COR-L47 (cell line): ENCODE measurements at places on chromosomes 11 and 22.

GRCh38 chr11:132249256-132249655 is 878.8 kb downstream of the NTM start:
- no peak for DNase-seq

GRCh38 chr11:87366346-87366745 is 328.6 kb downstream of the TMEM135 start:
- DNase-seq = no peak

DNA sequence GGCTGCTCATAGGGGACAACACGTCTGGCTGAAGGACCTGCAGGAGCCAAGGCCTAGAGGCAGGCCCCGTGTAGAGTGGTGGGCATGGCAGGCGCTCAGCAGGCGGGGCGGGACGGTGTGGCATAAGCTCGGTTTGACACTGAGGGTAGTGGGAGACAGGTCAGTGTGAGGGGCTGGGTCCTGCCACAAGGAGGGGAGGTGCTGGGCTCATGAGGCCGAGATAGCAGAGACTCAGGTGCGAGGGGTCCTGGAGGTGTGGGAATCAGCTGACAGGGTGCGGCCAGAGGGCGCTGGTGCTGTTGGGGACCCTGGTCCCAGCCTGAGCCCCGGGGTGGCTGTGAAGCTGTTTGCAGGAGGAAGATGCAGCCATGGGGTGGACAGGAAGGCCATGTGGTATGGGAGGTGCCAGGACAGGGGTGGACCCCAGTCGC is 6.7 kb downstream of the SLC22A12 start:
- no peak for DNase-seq

DNA sequence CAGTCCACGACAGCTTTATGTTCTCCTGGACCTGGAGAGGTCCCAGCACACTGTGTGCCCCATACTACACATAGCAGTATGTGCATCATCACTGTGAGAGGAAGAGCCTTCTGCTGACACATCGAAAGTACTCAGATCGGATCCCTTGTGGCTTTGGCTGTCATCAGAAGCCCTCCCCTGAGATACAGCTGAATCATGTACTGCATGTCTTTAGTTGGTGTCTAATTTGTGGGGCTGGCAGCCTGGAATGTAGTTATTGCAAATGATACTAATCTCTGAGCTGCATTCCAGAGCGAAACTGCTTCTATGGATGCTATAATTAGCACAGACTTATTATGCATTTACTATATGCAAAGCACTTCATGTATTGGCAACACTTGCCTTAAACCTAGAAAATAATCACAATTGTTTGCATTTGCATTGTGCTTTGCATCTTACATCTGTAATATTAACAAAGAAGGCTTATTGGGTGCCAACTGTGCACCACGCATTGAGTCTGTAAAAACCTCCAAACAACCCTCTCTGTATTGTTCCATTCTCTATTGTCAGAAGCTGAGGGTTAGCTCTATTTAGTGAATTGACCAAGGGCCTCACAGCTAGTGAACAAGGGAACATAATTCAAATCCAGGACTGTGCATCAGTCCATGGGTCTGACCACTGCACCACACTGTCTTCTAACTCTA is 89.2 kb upstream of the CRTAM start:
- no peak for DNase-seq

- no peak for DNase-seq
Observed at GRCh38 chr22:45597460-45598192, 74.0 kb upstream of the ATXN10 start.

- no peak for DNase-seq
Observed at GRCh38 chr11:62553080-62553838, 6.7 kb upstream of the AHNAK start.

GRCh38 chr22:21948824-21949568 is 3.7 kb downstream of the PPM1F start:
- no peak for DNase-seq

DNA sequence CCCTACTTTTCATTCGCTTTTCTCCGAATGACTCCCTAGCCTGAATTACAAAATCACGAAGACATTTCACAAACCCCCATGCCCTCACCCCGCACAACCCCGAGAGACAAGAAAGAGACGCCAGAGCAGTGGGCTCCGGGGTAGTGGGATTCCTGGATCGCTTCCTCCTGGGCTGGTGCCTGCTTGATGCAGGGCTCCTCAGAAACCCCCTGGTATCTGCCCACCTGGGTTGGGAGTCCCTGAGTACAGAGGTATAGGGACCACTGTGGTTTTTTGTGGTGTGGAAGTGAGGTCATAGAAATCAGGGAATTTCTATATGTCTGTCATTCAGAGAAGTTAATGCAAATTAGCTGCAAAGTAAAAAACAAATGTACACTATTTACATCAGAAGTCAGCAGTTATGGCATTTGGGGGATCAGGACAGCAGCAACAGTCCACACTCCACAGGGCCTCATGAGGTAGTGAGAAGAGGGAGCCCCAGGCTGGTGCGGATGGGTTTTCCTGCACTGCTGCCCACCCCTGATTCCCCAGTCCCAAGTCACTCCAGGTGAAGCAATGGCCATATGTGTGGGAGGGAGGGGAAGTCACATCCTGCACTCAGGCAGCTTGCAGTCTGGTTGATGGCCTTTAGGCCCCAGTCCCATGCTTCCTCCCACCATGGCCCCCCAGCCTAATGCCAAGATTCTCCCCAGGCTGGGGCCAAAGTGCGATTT is 39.6 kb downstream of the BUD13 start:
- no peak for DNase-seq

- no peak for DNase-seq
Observed at GRCh38 chr22:20956258-20957101, 10.6 kb upstream of the AIFM3 start.

DNA sequence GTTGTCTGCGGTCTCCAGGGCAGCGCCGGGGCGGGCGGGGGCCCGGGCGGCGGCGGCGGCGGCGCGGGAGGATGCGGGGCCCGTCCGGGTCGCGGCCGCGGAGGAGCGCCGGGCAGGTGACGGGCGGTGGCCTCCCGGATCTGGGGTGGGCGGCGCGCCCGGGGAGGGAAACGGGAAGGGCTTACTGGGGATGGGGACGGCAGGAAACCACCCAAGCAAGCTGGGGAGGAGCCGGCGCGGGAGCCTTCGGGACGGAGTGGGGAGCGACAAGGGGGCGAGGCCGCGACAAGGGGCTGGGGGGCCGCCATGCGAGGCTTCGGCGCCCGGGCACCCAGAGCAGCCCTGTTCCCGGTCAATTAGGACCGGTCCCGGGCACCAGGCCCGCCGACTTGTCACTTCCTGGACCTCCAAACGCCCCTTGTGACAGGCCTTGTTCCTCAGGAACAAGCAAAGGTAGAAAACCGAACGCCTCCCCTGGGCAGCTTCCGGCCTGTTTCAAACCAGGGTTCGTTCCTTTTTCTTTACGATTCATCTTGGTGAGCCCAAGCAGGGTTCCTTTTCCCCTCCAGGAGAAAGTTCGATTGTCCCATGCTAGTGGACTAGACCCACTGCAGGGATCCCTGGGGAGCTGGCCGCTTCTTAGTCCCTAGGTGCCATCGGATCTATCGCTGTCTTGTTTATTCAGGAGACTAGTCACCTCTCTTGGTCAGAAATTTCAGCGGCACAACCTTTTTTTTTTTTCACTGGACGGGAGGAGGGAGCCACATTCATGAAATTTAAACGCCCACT is 492 bp downstream of the JHY start:
- DNase-seq = peak; percentile 43

DNA sequence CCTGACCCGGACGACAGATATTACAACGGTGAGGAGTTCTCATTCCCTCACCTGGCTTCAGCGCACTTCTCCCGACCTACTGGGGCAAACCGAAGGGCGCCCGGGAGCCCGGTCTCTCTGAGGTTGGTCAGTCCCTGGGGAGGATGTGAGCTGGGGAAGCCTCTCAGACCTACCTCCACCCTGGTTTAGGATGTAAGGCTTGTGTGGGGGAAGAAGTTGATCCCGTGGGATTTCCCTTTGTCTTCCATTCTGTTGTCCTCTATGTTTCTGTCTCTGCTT is 12.3 kb downstream of the ROBO3 start:
- DNase-seq = no peak

- no peak for DNase-seq
Observed at GRCh38 chr11:60769811-60770210, 13.1 kb downstream of the MS4A15 start.

GRCh38 chr11:119378851-119379465 is 2.5 kb downstream of the USP2 start:
- DNase-seq = no peak

GRCh38 chr11:109062445-109062844 is 359.5 kb upstream of the C11orf87 start:
- no peak for DNase-seq

- no peak for DNase-seq
Observed at GRCh38 chr11:2142762-2143202, 3.6 kb upstream of the IGF2 start.

- no peak for DNase-seq
Observed at GRCh38 chr11:113124578-113124977, 163.4 kb downstream of the NCAM1 start.

DNA sequence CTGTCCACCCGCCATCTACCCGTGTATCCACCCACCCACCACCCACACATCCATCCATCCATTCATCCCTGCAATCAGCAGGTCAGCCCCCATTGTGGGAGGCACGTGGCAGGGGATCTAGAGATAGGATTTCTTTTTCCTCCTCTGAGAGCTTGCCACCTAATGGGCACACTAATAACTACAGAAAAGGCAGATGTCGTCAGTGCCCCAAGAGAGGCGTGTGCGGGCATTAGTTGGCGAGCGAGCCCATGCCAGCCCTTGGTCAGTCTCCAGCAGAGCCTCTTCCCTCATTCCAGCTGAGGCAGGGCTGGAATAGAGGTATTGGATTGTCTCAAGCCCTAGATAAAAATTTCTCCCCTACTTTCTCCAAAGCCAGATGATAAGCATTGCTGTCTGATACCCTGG is 9.7 kb downstream of the USP2 start:
- peak; percentile 71 for DNase-seq

DNA sequence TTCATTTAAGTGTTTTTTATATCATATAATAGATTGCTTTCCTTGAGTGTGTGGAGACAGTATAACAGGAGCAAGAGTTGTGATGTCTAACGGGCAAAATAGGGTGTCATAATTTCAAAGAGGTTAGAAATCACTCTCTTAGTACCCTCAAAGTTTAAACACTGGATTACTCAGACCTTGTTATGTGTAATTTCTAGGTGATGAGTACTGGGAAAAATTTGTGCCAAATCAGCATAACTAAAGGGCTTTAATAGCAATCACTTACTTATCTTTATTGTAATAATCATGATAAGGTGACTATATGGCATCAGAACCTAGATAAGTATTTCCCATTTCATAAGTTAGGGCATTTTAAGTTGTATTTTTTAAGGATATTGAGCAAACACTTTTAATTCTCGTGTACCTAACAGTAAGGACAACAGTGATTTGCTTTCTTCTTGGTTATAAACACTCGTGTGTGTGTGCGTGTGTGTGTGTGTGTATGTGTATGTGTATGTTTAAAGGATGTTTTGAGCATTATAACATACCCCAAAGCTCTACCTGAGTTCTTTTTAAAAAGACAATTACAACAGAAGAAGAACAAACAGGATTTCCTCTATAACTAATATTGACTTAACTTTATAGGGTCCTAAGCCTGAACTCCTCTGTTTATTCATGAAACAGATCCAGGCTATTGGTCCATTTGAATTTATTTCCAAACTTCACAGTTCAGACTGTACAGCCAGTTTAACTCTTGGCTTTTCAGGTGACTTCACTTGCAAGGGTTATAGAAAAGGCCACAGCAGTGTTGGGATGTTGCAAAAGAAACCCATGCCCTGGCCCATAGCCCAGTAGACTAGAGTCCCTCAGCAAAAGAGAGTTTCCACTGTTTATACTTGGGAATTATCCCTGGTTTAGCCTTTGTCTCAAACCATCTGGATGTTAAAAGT is 23.7 kb upstream of the PDE3B start:
- no peak for DNase-seq

- no peak for DNase-seq
Observed at GRCh38 chr11:47863898-47864430, 15.8 kb upstream of the NUP160 start.

DNA sequence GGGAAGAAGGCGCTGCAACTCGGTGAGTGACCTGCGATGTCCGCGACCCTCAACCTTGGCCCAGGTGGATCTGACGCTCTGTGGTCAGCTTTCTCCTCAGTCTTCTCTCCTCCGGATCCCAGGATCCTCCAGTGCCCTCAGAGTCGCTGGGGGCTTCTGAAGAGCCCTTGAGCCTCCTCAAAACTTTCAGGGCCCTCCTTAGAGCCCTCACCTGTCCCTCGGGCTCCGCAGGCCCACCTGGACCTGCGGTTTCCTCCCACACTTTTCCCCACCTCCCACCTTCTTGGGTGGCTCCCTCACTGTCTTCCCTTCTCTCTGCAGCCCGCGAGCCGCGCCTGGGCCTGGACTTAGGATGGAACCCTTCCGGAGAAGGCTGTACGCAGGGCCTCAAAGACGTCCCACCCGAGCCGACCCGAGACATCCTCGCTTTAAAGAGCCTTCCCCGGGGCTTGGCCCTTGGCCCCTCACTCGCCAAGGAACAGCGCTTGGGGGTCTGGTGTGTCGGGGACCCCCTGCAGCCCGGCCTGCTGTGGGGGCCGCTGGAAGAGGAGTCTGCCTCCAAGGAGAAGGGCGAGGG is 335 bp downstream of the ZNF408 start:
- DNase-seq = no peak

GRCh38 chr11:122069707-122070360 is 46.2 kb downstream of the BLID start:
- peak; percentile 23 for DNase-seq

DNA sequence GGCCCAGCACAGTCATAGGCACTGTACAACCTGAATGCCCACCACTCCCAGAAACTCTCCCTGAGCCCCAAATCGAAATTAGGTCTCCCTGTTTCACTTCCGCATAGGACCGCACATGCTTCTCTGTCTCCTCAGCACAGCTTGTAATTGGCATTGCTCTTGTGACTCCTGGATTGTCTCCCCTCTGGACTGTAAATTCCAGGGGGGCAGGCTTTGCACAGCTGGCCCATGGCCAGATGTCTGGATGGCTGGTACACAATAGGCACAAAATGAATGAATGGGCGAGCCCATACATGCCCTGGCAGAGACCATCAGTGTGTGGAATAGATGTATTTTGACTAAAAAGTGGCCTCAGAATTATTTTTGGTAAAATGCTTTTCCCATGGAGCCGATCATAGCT is 63.3 kb upstream of the PHF21B start:
- DNase-seq = peak; percentile 47

- no peak for DNase-seq
Observed at GRCh38 chr22:39955675-39956074, 4.5 kb upstream of the TMA7B start.

DNA sequence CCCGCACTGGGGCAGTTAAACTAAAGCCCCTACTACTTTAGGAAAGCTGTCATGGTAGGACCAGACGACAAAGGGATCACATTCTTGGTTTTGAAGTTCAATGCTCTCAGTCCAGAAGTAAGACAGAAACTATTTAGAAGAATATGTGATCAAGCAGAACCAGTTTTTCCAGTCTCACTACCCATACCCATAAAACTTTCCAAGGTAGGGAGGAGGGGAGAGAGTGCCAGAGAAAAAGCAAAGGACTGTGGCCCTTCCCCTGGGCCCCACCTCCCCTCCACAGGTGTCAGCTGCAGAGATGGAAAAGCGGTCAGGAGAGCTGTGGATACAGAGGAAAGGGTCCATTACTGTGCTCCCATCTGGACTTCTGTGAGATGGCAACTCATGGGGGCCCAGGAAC is 587.1 kb downstream of the SOX6 start:
- DNase-seq = no peak
